ENCODE measurements at places on chromosomes 12 and 14.

DNA sequence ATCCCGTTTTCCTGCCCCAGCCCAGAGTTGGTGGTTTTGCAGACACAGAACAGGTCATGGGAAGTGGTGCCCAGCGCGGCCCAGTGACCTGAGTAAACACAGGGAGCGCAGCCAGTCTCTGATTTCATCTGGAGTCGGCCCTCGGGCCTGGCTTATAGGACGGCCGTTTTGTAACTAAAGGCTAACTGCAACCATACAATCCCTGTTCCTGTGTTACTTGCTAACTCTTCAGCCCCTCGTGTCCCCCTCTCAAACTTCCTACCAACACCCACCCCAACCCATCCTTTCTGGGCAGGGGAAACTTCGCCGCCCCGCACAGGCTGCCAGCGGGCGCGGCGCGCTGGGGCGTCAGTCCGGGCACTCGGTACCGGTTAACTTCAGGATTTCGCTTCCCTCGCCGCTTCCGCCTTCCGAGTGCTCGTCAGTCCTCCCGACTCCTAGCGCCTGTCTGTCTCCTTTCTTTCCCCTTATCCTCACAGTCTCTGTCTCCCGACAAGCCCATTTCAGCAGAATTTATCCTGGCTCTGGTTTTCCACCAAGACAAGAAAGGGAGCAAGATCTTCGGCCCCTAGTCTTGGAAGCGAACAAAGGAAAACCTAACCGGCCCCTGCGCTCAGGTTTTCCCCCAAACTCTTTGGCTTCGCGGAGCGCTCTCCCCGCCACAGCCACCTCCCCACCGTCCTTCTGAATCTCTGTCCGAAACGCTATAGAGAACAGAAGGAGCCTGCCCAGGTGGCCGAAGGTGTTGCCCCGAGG, 2.0 kb downstream of the SIX1 start:
- DNase-seq = no peak

DNA sequence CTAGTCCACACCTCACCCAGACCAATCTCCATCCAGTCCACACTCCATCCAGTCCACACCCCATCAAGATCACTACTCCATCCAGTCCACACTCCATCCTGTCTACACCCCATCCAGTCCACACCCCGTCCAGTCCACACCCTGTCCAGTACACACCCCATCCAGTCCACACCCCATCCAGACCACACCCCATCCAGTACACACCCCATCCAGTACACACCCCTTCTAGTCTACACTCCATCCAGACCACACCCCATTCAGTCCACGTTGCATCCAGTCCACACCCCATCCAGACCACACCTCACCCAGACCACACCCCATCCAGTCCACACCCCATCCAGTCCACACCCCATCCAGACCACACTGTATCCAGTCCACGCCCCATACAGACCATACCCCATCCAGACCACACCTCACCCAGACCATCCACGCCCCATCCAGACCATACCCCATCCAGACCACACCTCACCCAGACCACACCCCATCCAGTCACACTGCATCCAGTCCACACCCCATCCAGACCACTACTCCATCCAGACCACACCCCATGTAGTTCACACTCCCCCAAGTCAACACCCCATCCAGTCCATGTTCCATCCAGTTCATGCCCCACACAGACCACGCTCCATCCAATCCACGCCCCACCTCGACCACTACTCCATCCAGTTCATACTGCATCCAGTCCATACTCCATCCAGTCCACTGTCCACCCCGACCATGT, 116.6 kb upstream of the RTL1 start:
- no peak for DNase-seq

DNA sequence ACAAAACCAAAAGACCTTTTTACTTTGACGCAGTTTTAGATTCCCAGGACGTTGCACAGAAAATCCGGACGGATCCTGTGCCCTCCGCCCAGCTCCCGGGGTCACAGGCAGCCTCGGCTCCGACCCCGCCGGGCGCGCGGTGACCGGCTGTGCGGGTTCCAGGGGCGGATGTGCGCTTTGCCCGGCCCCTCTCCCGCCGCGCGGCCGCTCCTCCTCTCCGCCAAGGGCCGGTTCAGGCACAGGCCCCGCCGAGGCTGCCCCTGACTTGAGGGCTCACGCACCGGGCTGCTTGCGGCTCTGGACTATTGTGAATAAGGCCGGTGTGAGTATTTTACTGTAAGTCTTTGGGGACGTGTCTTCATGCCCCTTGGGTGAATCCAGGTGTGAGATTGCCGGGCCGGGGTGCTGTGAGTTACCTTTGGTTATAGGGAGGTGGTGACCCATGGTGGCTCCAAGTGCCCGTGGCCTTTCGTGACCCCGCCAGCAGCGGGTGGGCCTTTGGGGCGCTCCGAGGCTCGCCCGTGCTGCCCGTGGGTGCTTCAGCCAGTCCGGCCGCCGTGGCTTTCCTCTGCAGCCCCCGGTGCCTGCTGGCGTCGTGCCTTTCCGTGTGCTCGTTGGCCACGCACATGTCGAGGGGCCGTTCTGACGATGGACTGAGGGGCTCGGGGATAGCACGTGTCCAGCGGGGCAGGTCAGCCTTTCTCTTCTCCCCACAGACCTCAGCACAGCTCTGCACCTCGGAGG, 45.9 kb downstream of the NOC4L start:
- no peak for DNase-seq

- no peak for DNase-seq
These were observed 1381.7 kb upstream of the SEL1L start for GRCh38 chr14:82915381-82915780.

DNA sequence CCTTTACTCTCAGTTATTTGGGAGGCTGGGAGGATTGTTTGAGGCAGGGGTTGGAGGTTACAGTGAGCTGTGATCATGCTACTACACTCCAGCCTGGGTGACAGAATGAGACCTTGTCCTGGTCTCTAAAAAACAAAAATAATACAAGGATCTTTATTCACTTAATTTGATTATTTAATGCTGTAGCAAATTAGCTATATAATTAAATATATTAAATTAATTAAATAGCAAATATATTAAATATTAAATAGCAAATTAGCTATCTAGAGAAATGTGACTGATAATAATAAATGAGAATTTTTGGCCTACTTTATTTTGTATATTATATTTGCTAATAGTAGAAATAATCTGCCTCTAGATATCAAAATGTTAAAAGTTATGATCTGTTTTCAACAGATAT, 298.8 kb upstream of the NAV3 start:
- DNase-seq = no peak

DNA sequence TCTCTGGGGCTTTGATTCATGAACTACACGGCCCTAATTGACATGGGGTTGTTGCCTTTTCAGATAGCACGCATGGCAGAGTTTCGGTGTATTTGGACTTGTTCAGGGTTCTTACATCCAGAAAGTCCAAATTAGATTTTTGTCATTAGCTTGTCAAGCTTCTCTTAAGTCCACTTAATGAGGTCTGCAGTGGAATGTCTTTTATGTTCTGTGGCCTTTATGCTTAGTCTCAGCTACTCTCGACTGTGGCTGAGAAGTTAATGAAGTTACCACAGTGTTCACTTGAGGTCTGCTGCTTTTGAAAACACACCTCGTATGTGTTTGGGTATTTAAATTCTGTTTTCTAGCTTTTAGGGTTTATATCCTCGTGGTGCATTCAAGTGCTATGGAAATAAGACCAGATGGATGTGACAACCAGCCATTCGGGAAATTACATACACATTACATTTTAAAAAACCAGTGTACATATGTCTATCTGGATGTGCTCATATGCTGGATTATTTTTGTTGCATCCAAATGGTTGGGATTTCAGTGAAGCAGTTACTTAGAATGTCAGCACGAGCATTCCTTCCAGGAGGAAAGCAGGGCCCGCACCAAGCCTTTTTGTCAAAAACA, 80.2 kb downstream of the RMST start:
- DNase-seq = no peak

GRCh38 chr14:69493038-69493437, 8.5 kb downstream of the PLEKHD1 start:
- DNase-seq = no peak

- DNase-seq = no peak
These were observed 119.6 kb downstream of the PLXNC1 start for GRCh38 chr12:94267921-94268471.

DNA sequence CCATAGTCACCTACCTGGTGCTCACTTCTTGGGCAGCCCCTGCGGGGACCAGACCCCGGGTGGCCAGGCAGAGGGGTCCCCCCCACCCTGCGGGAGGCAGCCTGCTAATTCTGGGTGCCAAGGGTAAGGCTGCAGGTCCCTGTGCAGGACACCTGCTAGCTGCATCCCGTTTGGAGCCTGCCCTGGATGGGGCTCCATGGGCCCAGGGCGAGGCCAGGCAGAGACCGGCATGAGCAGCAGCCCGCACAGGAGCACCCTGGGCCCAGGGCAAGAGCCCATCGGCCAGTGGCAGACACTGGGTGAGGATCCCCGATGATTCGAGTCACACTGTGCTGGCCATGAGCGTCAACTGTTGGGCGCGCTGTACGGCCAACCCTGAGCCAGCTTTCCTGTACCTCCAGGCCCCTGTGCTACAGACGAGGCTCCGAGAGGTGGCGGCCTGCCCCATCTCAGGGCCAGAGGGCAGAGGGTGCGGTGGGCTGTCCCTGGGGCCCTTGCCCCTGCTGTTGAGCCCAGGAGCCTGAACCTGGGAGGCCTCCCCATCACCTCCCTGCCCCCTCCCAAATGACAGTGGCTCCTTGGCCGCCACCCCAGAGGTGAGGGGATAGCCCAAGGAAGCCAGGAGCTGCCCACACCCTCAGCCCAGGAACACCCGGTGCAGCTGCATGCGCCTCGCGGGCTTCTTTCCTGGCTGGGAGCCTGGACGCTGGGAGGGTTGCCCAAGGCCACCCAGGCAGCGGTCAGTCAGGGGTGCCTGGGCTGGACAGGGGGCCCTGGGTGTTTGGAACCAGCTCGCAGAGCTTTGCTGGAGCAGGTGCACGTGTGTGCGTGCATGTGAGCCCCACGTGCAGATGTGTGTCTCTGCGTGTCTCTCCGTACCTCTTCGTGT, 47.7 kb downstream of the CYP46A1 start:
- no peak for DNase-seq

DNA sequence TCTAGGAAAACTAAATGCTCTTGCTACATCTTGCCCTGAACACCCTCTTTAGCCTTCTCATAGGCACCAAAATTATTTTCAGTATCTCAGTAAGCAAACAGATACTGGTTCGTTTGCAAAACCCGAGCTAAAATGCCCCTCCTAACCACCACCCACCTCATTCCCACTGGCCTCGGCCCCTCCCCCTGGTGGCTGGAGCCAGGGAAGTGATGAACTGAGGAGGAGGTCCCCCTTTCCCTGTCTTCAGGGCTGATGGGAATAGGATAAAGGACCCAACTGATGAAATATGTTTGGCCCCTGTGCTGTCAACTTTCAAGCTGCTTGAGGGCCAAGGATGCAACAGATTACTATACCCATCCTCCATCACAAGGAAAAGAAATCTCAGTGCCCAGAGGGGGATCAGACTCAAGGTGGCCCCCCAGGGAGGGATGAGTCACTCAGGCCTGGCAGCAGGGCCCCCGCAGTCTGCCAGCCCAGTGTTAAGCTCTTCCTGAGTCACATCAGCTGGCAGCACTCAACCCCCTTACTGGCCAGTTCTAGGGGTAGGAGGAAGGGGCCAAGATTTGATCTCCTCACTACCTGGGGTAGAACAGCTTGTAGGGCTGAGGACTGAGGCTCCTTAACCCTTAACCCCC, 1.7 kb downstream of the ANKRD52 start:
- no peak for DNase-seq

DNA sequence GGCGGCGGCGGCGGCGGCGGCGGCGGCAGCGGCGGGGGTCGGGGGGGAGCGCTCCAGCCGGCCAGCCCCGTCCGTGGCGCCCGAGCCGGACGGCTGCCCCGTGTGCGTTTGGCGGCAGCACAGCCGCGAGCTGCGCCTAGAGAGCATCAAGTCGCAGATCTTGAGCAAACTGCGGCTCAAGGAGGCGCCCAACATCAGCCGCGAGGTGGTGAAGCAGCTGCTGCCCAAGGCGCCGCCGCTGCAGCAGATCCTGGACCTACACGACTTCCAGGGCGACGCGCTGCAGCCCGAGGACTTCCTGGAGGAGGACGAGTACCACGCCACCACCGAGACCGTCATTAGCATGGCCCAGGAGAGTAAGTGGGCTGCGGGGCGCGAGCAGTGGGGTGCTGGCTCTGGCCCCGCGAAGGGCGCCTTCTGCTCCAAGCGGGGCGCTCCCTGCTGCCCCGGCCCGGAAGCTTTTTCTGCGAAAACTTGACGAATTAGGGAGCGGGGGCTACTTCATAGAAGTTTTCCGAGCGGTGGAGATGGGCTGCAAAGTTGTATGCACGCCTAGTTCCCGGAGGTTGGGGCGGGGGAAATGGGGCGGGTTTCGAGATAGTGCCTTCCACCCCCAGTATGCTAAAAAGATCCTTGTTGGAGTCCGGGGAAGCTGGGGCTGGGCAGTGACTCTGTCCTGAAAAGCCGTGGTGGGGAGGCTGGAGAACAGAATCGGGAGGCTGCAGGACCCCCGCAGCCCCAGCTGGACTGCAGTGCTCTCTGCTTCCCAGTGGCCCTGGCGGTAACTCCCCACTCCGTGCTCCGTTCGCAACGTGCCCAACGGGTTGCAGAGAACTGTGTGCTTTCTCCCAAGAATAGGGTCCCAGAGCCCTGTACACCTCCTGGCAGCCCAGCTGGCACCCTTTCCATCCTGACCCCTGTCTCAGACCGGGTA, 751 bp downstream of the GDF11 start:
- DNase-seq = no peak

DNA sequence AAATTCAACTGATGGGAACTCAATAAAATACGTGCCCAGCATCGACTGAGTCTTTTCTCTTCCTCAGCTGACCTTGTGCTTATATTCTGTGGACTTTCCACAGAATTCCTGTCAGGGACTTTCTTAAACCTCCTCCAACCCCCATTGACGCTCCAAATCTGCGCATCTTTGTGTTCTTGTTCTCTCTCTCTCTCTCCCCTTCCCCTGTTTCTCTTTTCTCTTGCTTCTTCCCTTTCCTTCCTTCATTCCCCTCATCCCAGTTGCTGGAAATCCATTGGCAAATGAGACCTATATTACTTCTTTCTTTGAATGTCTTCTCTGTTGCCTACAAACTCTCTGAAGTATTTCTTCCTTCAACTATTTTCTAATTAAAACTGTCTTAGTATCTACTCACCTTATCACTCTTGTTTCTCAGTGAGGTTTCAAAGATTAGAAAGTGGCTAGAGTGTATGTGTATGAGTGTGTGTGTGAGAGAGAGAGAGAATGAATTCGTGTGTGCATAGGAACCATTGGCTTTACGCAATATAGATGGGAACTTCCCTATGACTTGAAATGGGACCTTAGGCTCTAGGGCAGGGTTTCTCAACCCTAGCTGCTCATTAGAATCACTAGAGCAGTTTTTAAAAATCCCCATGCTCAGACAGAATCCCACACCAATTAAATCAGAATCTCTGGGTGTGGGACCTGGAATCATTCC, 41.8 kb upstream of the DHRS7 start:
- DNase-seq = no peak
